Osteocyte (in vitro differentiated cells): ENCODE measurements at places on chromosomes 4 and X.
A peak's percentile ranks its signal among the peaks of the same experiment; 100 is the strongest.

DNA sequence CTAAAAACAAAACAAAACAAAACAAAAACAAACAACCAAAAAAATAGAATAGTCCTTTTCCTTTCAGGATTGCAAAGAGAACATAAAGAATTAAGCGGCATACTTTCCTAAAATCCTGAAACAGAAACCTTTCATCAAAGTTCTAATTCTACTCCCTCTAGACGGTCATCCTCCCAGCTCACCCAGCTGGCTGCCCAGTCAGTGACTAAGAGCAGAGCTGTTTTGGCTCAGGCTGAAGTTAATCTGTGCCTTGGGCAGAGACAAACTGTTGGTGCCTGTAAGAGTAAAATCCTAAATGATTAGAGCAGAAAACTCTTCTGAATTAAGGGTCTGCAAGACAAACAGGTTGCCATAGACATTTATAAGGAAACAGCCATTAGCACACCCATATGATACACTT, 17.6 kb upstream of the WAS start:
- DNase-seq, result no peak

DNA sequence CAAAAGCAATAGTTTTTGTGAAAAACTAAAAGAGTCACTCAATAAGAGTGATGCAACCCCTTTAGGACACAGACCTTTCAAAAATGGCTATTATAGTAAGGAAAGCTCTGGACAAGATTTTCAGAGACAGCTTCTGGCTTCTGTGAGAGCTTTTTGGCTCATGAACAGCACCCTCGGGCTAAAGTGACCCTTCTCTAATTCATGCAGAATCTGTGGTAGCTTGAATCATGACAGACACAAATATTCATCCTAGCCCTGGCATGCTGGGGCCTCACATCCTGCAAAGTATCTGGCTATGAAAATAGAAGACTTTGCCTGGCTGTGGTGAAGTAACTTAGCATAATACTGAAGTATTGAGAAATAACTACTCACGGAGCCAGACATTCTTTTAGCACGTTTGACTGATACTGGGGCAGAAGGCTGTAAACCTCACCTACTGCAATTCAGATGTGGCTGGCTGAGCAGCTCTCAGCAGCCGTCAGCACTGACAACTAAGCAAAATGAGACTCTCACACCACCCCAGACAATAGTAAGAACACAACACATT, 327.3 kb downstream of the MAPK10 start:
- DNase-seq, result peak; percentile 84

DNA sequence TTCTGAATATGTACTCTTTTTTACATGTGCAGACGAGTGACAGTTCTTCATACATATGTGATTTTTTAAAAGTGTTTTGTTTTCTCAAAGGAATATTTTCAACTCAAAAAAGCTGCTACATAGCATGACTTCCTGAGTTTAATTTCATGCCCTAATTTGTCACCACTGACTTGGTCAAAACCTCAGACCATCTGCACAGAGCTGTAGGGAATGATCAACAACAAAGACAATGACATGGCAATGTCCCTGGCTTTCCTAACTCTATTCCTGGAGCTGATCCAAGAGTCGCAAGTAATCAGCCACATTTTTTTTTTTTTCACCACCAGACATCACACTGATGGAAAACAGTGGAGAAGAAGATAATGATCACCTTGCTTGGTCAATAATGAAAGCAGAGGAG, 97.7 kb downstream of the TMA16 start:
- no peak for DNase-seq

GRCh38 chr4:3135155-3136011, 60.9 kb downstream of the HTT start:
- no peak for DNase-seq

DNA sequence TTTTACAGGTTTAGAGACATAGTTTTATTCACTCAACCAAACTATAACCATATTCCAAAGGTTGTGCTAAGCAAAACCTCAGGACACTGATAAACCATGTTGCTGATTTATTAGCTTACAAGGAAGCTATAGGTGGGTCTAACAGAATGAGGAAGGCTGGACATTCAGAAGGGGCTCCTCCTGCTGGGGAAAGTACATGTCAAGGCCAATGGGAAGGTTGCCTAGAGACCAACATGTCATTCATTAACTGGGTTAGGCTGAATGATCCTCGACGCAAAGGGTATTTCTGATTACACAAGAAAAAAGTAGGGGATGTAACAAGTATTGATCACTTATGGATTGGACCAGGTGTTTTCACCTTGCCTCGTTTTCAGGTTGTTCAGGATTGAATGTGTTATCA, 30.3 kb downstream of the SLC10A6 start:
- DNase-seq, result no peak

GRCh38 chr4:71269233-71269632, 69.6 kb upstream of the SLC4A4 start:
- DNase-seq, result no peak

DNA sequence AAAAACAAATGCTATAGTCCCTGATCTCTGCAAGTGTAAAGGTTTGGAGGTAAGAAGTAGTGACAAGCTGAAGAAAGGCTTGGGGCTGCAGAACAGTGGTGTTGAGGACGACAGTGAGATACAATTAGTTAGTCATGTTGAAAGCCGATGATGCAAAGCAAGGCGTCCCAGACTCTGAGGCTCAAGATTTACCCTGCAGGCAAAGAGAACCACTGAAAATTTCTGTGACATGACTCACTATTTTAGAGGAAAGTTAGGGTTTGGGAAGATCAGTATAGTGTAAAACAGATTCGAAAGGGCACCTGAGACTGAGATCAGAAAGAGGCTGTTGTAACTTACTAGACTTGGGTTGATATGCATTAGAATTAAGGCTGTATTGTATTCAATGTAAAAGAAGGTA, 281.3 kb upstream of the FTHL17 start:
- DNase-seq, result no peak

- no peak for DNase-seq
Measured at GRCh38 chr4:154073107-154073822, 284.4 kb upstream of the SFRP2 start.

GRCh38 chr4:7434766-7435150, at the start of gene PSAPL1:
Gene PSAPL1 (minus strand): TSS chr4:7434930. CDS start chr4:7434879, 51 bp downstream.
- no peak for DNase-seq

DNA sequence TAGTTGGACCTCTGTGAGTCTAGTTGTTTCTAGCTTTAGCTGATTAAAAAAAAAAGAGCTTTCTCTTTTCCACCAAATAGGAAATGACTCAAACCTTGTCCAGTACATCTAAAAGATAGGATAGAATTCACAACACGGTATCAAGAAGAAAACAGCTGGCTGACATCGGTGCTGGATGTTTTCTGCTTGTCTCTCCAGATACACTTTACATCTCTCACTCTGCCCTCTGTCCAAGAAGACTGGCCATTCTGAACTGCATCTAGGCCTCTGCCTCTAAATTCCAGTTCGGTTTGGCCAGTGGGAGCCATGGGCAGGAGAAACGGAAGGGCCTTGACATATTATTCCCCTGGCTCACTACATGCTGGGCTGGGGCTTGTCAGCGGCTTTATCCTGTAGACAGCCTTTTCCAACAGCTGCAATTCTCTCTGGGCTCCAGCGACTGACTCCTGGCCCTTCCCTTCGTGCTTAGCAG, 57.3 kb upstream of the SHISA3 start:
- no peak for DNase-seq

GRCh38 chrX:131633285-131633917, 89.5 kb downstream of the OR13H1 start:
- DNase-seq, result peak; percentile 88

DNA sequence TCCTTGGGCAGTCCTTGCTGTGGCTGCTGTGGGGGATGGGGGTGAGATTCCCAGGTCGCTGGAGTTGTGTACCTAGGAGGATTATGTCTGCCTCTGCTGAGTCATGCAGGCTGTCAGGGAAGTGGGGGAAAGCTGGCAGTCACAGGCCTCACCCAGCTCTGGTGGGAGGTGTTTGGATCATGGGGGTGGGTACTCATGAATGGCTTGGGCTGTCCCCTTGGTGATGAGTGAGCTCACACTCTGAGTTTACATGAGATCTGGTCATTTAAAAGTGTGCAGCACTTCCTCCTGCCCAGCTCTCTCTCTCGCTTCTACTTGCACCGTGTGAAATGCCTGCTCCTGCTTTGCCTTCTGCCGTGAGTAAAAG, 24.6 kb upstream of the PDLIM3 start:
- peak; percentile 83 for DNase-seq

DNA sequence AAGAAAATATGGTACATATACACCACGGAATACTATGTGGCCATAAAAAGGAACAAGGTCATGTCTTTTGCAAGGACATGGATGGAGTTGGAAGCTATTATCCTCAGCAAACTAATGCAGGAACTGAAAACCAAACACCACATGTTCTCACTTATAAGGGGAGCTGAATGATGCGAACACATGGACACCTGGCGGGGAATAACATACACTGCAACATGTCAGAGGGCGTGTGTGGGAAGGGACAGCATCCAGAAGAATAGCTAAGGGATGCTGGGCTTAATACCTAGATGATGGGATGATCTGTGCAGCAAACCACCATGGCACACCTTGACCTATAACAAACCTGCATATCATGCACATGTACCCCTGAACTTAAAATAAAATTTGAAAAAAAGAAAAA, 19.5 kb upstream of the CNKSR2 start:
- DNase-seq, result no peak

DNA sequence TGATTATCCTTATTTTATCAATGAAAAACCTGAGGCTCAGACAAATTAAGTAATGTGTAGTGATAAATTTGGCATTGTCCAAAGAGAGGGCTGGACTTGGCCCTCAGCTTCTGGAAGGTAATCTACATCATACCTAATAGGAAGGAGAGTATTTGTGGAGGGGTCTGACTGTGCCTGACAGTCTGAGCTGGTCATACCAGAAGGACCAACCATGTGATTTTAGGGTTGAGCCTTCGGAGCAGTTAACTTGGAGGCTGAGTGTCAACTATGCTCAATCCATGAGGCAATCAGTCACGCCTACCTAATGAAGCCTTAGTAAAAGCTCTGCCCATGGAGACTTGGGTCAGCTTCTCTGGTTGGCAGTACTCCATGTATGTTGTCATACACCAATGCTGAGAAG, 136.4 kb downstream of the CPE start:
- DNase-seq, result no peak

- DNase-seq, result no peak
Measured at GRCh38 chr4:33715841-33716395, 2528.4 kb downstream of the ARAP2 start.

DNA sequence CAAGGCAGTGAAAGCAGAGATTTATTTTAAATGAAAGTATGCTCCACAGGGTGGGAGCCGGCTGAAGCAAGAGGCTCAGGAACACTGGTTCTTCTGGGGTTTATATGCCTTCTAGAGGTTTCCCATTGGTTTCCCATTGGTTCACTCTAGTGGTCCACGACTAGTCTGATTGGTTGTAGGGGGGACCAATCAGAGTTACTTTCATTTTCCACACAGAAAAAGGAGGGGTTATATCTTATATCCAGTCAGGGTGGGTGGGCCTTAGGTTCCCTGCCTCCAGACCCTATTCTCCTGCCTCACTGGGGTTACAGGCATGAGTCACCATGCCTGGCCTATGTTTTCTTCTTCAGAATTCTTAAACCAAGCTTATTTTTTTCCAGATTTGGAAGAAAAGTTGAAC, 101.6 kb downstream of the KLHL8 start:
- no peak for DNase-seq

DNA sequence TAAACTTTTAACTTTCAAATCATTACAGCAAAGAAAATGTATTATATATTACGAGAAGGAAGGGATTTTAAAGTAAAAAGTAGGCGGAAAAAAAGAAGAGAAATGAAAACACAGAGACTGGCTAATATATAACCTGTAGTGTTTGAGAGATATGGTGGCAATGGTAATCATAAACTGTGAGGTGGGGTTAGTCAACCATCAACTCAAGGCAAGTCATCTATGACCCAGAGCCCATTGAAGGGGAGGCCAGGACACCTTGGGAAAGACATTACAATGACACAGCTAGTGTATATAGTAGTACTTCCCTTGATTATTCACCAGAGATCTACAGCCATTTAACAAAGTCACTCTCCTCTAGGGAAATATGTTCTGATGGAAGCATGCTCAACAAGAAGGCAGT, 423.9 kb upstream of the PITX2 start:
- no peak for DNase-seq

DNA sequence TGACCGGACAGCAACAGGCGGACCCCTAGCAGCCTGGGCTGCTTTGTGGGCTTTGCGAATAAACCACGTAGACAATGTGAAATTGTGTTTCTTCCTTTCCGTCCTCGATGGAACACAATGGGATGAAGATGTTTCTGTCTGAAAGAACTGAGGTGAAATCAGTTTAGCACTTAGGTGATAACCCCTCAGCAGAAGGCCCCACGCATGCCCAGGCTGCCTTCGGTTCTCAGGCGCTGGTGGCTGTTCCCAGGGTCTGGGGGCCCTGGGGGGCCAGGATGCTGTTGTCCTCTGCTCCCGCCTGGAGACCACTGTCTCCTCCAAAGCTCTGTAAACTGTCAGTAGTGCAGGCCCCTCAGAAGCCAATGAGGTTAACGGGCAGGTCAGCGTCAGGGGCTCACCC, 73.9 kb upstream of the HGFAC start:
- no peak for DNase-seq

DNA sequence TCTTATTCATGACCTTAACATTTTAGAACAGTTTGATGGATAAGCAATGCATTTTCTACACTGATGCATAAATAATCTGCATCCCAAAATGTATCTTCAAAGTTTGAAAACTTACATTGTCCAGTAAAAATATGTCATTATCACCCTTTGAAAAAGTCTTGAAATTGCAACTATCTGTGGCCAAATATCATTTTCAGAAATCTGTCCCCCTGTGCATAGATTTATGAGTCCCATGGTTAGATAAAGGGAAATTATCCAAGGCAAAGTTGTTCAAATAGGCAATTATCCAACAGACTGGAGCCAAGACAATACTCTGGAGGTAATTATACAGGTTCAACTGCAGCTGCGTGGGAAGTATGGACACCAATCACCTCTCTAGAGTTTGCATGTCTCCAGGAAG, 182.5 kb upstream of the INTU start:
- no peak for DNase-seq

DNA sequence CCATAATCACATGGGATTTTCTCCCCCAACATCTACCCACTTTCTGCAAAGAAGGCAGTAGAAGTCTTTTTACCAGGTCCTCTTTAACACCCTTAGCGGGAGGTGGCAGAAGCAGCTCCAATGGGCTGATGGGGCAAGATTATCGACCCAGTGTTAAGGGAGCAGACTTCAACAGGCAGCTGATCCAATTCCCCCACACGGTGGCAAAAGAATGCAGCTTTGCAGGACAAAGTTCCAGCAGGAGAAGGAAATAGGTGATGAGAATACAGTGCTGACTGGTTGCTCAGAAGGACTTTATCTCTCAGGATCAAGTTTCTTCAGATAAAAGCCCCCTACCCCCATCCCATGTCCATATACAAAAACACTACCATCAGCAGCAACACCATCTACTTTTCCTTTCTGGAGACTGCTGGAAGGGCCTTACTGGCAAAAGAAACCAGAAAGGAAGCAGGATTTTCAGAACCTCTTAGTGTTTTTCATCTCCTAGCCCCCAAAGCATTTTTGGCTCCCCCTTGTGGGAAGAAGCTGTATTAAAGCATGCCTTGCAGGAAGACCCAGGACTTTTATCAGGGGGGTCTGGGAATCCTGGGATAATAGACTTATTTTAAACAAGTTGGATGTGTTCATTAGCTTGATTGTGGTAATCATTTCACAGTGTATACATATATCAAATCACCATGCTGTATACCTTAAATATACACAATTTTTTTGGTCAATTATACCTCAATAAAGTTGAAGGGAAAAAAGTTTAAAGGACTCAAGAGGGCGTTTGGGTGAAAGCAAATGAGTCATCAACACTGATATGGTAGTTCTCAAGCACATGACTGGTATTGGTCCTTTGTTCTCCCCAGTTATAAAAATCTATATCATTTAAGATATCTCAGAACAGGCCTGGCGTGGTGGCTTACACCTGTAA, 146.4 kb downstream of the GPC3 start:
- DNase-seq, result no peak

GRCh38 chr4:96003951-96004740, 164.3 kb downstream of the PDHA2 start:
- no peak for DNase-seq
